ENCODE measurements at places on chromosomes 12 and 14.

DNA sequence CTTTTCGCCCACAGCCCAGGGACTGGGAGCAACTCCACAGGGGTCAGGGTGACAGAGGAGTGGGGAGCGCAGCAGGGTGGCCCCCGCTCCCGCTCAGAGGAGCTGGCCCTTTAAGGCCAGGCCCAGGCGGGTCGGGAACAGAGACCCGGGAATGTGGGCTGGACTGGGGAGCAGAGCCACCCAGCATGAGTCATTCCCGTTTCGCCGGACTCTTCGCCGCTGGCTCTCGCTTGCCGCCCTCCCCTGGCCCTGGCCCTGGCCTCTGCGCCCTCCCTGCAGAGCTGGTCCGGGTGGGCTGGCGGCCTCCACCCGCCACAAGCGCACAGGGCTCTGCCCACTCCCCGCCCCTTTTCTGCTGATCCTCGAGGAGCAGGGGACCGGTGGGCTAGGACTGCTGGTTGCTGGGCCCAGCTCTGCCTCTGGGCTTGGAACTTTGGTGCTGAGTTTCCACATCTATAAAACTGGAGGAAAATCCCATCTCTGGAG is 92.8 kb downstream of the NINJ2 start:
- DNase-seq, result no peak

DNA sequence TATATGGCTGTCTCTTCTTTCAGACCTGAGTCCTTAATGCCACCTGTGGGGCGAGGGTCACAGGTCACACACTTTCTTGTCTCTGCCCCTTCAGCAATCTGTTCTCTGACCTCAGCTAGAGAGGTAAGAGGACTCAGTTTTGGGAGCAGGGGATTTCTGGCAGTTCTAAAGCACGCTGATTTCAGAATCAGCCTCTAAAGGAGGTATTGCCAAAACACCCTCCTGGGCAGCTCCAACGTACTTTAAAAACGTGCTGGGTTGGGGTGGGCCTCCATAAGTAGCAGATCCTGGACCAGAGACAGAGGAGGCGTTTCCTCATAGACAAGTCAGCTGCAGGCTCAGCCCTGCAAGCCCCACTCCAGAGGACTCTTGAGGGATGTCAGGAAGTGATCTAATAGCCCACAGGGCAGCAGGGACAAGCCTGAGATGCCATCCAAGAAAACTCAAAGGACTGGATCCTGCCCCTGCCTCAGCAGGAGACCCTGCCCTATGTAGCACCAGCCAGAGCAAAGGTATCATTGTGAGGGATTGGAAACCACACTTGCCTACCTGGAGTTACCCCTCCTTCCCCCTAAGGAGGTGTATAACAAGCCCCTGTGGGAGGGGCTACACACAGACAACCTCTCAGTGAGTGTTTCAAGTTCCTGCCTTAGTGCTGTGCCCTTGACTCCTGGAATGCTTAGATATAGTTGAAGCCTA is 8.5 kb downstream of the CTDSP2 start:
- DNase-seq, result no peak

DNA sequence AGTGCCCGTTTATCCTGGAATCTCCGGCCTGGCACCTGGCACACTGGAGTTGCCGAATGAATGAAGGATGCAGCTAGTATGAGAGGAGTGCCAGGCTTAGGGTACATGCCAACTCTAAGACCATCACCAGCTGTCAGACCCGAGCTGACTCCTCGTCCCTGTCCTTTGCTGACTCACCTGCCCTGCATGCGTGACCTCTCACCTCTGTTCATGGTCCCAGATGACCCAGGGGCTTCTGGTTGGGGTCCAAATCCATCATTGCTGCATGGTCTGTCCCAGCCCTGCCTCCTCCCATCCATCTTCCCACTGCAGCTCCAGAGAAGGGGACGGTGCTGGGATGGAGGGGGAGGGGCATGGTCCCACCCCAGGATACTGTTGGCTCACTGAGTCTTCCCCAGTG is 9.9 kb upstream of the FAM222A start:
- DNase-seq, result no peak

- DNase-seq, result no peak
Observed at GRCh38 chr14:79937433-79937832, 273.9 kb downstream of the DIO2 start.

- peak; percentile 10 for DNase-seq
Observed at GRCh38 chr14:50599700-50600444, 39.9 kb downstream of the ATL1 start.

DNA sequence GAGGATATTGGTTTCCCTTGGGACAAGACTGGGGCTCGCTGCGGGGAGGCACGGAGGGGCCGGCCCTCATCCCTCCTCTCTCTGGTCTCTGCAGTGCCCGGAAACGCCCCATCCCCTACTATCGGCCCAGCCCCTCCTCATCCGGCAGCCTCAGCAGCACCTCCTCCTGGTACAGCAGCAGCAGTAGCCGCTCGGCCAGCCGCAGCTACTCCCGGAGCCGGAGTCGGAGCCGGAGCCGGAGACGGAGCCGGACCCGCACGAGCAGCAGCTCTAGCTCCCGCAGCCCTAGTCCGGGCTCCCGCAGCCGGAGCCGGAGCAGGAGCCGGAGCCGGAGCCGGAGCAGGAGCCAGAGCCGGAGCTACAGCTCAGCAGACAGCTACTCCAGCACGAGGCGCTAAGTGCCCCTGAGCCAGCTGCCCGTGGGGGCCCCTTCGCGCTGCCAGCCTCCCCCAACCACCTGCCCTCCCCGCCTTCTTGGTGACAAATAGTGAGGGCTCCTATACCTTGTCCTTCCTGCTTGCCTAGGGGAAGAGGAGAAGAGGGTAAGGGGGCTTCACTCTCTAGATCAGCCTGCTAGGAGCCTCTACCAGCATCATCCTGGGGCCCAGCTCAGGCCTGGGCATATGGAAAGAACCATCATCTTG is 22.2 kb upstream of the HSPB8 start:
- no peak for DNase-seq

DNA sequence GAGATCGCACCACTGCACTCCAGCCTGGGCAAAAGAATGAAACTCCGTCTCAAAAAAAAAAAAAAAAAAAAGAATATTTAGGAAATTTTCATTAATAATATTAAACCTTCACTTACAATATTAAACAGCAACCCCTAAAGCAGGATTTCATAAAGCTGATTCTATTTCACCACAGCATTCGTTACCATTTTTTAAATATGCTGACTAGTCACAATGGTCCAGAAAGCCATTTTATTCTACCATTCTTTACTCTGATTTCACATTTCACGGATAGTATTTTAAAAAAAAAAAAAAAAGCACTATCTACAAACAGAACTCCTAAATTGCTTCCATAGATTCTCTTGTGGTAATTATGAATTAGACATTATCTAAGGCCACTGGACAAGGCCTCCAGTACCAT is 27.6 kb downstream of the SARNP start:
- no peak for DNase-seq

DNA sequence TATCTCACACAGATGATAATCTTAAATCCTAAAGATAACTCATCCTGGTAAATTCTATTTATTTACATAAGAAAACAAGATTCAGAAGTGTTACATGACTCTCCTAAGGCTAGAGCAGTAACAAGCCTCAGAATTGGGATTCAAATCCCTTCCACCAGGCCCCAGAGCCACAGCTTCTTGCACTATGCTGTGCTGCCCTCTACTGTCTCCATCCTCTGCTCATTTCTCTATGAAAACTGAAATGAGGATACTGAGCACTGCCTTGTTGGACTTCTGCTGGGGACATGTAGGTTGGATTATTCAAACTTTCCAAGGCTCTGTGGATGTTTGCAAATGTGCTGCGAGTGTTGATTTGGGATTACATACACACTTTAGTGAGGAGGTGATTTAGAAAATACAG is 23.5 kb upstream of the C12orf50 start:
- DNase-seq, result no peak

- no peak for DNase-seq
Observed at GRCh38 chr12:79191391-79191790, 326.8 kb downstream of the SYT1 start.

DNA sequence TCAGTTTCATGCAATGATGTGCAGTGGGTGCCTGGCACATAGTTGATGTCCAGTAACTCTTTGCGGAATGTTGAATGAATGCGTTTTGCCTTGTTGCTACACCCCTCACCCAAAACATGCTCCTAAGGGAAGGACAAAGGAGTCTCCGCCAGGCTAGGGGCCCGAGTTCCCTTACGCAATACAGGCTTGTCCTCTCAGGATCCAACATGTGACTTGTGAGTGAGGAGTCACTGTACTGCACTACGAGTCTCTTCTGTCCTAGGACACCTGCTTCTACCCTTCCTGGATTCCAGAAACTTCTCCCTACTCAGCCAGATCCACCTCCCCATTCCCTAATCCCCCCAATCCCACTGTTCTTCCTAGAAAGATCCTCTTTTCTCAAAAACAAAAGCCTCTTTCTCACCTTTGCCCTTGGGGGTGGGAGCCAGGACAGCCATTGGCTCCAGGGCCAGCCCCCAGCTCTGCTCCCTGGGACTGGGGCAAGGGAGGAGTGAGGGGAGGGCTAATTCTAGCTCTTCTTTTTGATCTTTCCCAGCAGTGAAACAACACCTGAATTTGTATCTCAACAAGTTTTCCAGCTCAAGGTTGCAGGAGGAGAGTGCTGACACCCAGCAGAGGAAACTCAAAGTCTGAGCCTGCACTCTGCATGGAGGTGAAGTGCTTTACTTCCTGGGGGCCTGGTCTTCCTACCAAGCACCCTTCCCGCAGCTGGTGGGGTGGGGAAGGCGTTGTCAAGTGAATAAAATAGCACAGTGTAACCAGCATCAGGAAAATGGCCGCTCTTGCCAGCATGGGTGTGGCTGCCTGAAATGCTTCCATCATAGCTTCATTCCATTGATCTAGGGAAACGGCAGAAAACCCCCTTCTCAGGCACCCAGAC is 3.4 kb upstream of the OTUB2 start:
- DNase-seq, result no peak

DNA sequence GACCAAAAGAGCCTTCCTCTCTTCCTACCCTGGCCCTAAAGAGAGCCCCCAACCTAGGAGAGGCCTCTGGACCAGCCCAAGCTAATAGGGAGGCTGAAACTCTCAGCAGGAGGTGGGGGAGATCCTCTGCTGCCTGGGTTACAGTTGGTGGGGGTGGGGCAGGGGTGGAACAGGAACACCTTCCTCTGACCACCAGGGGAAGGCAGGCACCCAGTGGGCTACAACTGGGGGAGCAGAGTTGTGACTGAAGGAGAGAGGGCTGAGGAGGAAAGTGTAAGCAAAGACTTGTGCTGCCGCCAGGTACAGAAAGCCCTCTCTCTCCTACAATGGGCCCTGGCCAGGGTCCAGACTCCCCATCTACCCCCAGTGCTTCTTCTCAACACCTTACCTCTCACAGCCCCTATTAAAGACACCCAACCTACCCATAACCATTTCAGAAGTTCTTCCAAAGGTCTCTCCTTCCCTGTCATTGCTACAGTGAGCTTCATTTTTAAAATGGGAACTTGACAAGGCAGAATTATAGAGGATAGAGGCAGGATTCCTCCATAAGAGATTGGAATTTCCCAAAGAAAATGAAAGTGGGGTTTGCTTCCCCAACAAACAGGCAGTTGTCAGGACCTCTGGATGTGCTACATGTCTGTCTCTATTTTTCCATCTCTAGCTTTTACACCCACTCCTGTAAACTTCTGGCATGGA is 1.4 kb downstream of the MYO1A start:
- no peak for DNase-seq

GRCh38 chr12:103401421-103401820 is 94.3 kb downstream of the C12orf42 start:
- DNase-seq, result peak; percentile 27

DNA sequence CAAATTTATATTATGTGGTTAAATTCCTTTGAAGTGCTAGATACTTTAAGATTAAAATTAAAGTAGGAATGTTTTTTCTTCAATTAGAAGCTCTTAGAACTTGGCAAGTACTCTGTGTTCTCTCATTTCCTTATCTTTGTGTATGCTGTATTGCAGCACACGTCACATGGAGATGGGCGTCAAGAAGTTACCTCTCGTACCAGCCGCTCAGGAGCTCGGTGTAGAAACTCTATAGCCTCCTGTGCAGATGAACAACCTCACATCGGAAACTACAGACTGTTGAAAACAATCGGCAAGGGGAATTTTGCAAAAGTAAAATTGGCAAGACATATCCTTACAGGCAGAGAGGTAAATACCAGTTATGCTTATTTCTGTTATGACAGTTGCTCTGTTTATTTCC is 19.7 kb downstream of the MARK3 start:
- no peak for DNase-seq

All from epithelial cell of proximal tubule (primary cell).